ENCODE measurements at places on chromosomes 12 and 14. TPM values are rescaled to one million over a fixed set of nuclear protein-coding genes. Genes with fewer than 3 reads are reported as not detected.

The ESPL1 gene
- total RNA-seq: 91.0 TPM

DNA sequence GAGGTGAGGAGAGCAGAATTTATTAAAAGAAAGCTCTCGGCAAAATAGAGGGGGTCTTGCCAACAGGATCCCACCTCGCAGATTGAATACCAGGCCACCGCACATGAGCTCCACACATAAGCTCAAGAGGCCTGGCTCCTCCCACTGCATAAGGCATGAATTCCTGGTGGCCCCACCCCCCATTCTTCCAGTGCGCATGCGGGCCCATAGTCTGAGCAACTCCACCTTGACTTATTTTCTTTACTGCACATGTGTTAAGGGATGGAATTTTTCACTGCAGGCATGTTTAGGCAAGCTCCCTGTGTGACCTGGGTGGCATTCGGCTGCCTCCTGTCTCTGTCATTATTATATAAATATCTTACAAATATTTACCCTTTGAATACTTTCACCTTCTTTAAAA lies 412.5 kb downstream of the RMST start:
- H3K4me3 ChIP-seq: no peak overlapping the region
- no peak overlapping the region for H3K27ac ChIP-seq
- DNase-seq: no peak
- no peaks in the 10 kb centered on the region for H3K4me1 ChIP-seq
- no peaks in the 10 kb centered on the region for H3K36me3 ChIP-seq

The SLC5A8 gene
- not detected for total RNA-seq

- H3K4me3 ChIP-seq: no peak overlapping the region
- no peak overlapping the region for H3K27ac ChIP-seq
These were observed 4.5 kb upstream of the OAS2 start for GRCh38 chr12:112973818-112974231.

The LHX5 gene
- not detected for total RNA-seq

DNA sequence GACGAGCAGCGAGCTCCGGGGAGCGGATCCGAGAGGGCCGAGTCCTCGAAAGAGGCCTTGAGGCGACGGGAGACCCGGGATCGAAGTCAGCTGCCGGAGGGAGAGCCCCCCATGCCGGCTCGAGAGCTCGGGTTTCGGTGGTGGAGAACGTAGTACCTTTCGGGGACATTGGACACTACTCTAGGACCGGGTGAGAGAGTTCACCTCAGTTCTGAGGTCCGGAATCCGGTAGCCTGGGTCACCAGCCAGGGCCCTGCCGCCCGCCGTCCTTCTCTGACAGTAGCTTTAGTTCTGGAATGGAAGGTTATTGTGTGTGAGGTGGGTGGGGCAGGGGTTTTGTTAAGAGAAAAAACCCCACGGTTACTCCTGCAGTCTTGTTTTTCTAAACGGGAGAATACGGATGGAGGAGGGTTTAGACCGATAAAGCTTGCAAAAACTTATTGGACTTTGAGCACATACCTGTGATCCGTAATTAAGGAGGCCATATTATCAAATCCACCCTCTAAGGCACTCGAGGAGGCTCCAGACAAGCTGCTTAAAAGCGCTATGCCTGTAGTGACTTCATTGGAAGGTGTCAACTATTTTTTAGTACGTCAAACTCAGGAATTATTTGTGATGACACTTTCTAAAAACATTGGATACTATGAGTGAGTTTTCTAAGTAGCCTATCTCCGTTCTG lies 765 bp downstream of the SCYL2 start:
- H3K4me3 ChIP-seq: peak overlapping the region; percentile 91
- peaks cover 21% of the 10 kb centered on the region for H3K4me1 ChIP-seq
- peak overlapping the region; percentile 97 for H3K27ac ChIP-seq
- no peaks in the 10 kb centered on the region for H3K27me3 ChIP-seq
- DNase-seq: no peak
- peaks cover under 1% of the 10 kb centered on the region for H3K36me3 ChIP-seq

The CD9 gene
- total RNA-seq: 8.8 TPM

The BCL2L2 gene
- total RNA-seq: 5.7 TPM

The P2RX2 gene
- total RNA-seq: not detected

- peak overlapping the region; percentile 89 for H3K4me3 ChIP-seq
- no peaks in the 10 kb centered on the region for H3K36me3 ChIP-seq
- peaks cover 2% of the 10 kb centered on the region for H3K27me3 ChIP-seq
- H3K27ac ChIP-seq: peak overlapping the region; percentile 82
These were observed 916 bp upstream of the CHPT1 start for GRCh38 chr12:101696251-101697196.

- DNase-seq: no peak
- H3K36me3 ChIP-seq: peaks cover 32% of the 10 kb centered on the region
These were observed 285.0 kb upstream of the RGS6 start for GRCh38 chr14:71647086-71647784.

DNA sequence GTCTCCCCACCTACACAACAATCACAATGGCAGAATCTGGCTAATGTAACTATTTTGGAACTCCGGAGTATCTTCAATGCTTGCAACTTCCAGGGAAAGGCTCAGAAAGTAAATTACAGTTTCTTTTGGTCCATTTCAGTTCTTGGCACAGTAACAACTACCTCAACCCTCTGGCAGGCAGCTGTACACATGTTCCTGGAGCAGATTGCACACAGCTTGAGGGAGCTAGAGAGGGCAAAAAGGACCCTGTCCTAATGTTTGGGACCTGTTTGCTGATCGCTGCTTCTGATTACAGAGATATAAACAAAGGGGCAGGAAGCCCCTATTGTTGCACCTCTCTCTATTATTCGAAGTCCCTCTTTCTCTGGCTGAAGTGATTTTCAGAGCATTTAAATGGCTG lies 35.2 kb upstream of the SLC38A1 start:
- no peak for DNase-seq
- peaks cover 8% of the 10 kb centered on the region for H3K36me3 ChIP-seq
- H3K27me3 ChIP-seq: peaks cover 5% of the 10 kb centered on the region
- H3K27ac ChIP-seq: no peak overlapping the region
- peaks cover 6% of the 10 kb centered on the region for H3K4me1 ChIP-seq

DNA sequence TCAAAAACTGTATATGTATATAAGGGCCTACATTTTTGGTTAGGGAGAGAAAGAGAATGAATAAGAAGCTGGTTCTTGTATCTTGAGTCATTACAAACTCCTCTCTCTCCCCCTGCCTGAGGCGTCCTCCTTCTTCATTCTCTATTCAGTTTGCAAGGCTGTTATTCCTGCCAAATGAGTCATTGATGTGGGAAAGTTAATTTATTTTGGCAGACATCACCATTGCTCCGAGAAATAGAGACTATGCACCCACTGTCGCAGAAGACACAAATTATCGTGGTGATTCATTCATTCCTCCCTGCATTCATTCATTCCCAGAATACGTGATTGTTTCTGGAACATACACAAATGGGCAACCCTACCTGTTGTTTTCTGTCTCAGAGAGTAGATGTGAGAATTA lies 112.5 kb upstream of the MED13L start:
- no peak for DNase-seq
- peaks cover 6% of the 10 kb centered on the region for H3K4me1 ChIP-seq
- H3K36me3 ChIP-seq: no peaks in the 10 kb centered on the region
- H3K27me3 ChIP-seq: peaks cover 10% of the 10 kb centered on the region

- no peak for DNase-seq
- peaks cover 2% of the 10 kb centered on the region for H3K27me3 ChIP-seq
- no peaks in the 10 kb centered on the region for H3K4me1 ChIP-seq
- H3K4me3 ChIP-seq: no peak overlapping the region
These were observed 291.8 kb upstream of the G2E3 start for GRCh38 chr14:30267141-30267540.

- peaks cover 15% of the 10 kb centered on the region for H3K4me1 ChIP-seq
- no peak overlapping the region for H3K4me3 ChIP-seq
- no peaks in the 10 kb centered on the region for H3K27me3 ChIP-seq
- H3K27ac ChIP-seq: no peak overlapping the region
- no peak for DNase-seq
- H3K36me3 ChIP-seq: peaks cover 24% of the 10 kb centered on the region
These were observed 32.0 kb downstream of the PTPN11 start for GRCh38 chr12:112450725-112451124.

GRCh38 chr12:11684393-11684792 lies 34.9 kb downstream of the ETV6 start:
- H3K4me1 ChIP-seq: peaks cover 3% of the 10 kb centered on the region
- H3K27ac ChIP-seq: no peak overlapping the region
- no peak for DNase-seq
- peaks cover 16% of the 10 kb centered on the region for H3K36me3 ChIP-seq

The ACSM4 gene
- total RNA-seq: not detected

DNA sequence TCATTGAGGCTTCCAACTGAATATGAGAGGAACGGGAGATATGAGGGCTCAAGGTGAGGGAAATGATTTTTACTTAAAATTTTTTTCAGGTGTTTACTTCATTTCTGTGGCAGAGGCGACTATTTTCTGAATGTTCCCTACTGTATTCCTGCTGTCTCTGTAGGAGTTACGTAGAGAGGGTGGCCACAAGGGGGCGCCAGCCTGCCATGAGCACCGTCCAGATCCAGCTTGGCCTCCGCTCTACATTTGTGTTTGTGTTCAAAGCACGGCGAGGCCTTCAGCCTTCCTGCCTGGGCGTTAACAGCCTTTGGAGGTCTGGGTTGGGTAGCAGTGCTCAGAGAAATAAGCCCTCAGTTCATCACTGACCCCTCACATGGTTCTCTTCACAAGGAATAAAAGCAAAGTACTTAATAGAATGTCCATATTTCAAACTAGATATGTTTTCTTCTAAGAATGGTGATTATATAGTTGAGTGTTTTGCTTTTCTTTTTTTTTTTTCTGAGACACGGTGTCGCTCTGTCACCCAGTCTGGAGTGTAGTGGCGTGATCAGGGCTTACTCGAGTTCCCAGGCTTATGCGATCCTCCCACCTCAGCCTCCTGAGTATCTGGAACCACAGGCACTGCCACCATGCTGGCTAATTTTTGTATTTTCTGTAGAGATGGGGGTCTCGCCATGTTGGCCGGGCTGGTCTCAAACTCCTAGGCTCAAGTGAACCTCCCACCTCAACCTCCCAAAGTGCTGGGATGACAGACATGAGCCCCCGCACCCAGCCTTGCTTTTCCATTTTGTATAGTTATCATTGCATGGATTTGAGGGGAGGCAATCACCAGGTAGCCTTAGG lies 22.3 kb downstream of the CKB start:
- H3K4me3 ChIP-seq: no peak overlapping the region
- peaks cover 5% of the 10 kb centered on the region for H3K4me1 ChIP-seq
- H3K27me3 ChIP-seq: no peaks in the 10 kb centered on the region
- peaks cover 13% of the 10 kb centered on the region for H3K36me3 ChIP-seq

GRCh38 chr14:79551523-79551922 lies 659.8 kb downstream of the DIO2 start:
- no peak overlapping the region for H3K27ac ChIP-seq
- no peak overlapping the region for H3K4me3 ChIP-seq
- no peak for DNase-seq
- no peaks in the 10 kb centered on the region for H3K36me3 ChIP-seq
- H3K4me1 ChIP-seq: no peaks in the 10 kb centered on the region
- H3K27me3 ChIP-seq: no peaks in the 10 kb centered on the region

The C12orf60 gene
- total RNA-seq: 1.3 TPM

GRCh38 chr12:64097366-64098105 lies 124.6 kb downstream of the KICS2 start:
- H3K27me3 ChIP-seq: peaks cover 12% of the 10 kb centered on the region
- H3K4me3 ChIP-seq: no peak overlapping the region
- no peaks in the 10 kb centered on the region for H3K36me3 ChIP-seq
- no peak overlapping the region for H3K27ac ChIP-seq
- no peaks in the 10 kb centered on the region for H3K4me1 ChIP-seq

- H3K27me3 ChIP-seq: no peaks in the 10 kb centered on the region
- peaks cover 4% of the 10 kb centered on the region for H3K4me1 ChIP-seq
- H3K27ac ChIP-seq: no peak overlapping the region
- H3K36me3 ChIP-seq: no peaks in the 10 kb centered on the region
- no peak overlapping the region for H3K4me3 ChIP-seq
- no peak for DNase-seq
These were observed 166.9 kb downstream of the BRMS1L start for GRCh38 chr14:35992816-35993683.

- no peak overlapping the region for H3K27ac ChIP-seq
- no peaks in the 10 kb centered on the region for H3K4me1 ChIP-seq
- DNase-seq: no peak
These were observed 34.1 kb downstream of the IFT43 start for GRCh38 chr14:76019676-76020075.

Measured in activated naive CD8-positive, alpha-beta T cell treated with anti-CD3 and anti-CD28 coated beads, Interleukin-2, amount 10 ng/mL, durations not matched to agents 7 days and 5 days (primary cell).